Epithelial cell of prostate (primary cell): ENCODE measurements at places on chromosomes 12 and 14.

DNA sequence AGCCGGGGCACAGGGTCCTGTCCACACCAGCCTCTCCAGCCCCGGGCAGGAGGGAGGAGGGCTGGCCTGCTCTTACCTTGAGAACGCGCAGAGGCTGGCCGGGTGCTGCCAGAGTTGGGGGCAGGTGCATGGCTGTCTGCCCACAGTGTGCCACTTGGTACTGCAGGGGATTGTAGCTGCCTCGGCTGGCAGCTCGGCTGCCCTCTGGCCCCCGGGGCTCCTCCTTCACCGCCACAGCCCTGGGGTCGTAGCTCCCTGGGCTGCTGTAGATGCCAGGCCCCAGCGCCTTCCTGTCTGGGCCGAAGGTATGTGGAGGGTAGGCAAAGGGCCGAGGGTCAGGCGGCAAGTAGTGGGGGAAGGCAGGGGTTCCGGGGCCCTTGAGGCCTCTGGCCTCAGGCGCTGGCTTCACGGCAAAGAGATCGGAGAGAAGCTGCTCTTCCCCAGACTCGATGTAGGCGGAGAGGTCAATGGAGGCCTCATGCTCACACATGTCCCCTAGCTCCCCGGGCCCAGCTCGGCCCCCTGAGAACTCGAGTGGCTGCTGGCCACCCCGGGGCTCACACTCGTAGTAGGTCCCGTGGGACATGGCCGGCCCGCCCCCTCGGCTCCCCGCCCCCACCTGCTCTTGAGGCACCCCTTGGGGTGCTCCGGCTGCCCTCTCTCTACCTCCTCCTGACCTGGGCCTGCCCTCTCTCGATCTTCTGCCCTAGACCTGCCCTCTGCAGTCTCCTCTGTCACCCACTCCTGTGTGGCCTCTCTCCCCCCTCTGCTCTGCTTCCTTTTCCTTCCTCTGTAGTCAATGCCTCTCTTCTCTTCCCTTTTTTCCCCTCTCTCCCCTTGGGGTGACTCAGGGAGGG, at the start of gene CEBPE:
Gene CEBPE, minus strand, starts transcription at position 750 of the 857 bp plus-strand sequence. Its CDS starts 164 bp downstream, at position 586.
- DNase-seq, result no peak

GRCh38 chr14:91911474-91912032, 35.9 kb downstream of the FBLN5 start:
- DNase-seq, result peak; percentile 6

DNA sequence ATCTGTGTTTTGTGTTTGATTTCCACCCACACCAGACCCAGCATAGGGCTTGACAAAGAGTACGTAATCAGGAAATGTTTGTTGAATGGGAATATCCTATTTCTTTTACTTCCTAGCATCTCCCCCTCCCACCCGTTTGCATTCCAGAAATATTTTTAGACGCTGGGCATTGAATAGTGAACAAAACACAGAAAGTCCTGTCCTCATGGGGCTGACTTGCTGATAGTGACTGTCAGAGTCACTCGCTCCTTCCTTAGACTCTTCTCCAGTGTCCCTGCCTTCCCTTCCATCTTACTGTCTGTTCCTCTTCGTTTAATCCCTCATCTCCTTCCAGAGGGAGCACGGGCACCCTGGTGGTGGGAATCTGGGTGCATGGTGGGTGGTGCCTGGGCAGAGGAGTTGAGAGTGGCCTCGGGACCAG, 53.6 kb downstream of the SLC25A47 start:
- no peak for DNase-seq

GRCh38 chr12:84165998-84166571, 746.5 kb downstream of the SLC6A15 start:
- no peak for DNase-seq

DNA sequence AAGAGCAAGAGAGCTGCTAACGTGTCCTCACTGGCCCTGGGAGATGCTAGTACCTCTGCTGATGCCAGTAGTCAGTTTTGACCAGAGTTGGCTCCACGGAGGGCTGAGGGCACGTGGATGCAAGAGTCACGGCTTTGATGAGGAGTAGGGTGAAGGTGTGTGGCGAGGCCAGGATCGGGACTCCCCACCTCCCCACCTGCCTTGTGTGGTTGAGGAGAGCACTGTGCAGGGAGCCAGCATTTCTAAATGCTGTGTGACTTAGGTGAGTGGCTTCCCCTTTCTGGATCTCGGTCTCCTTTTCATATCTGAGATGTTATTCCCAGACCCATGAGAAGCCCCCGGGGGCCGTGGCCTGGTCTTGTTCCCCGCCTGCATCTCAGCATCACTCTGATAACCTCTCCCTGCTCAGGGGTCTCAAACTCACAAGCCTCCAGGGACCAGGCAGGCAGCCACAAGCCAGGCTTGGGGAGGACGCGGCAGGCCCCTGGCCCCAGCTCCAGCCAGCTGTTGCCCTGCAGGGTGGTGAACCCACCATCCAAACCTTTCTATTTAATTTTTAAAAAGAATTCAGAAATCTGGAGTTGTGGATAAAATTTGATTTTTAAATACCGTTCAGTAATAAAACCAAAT, 32.1 kb downstream of the MVK start:
- DNase-seq, result no peak

GRCh38 chr12:53577941-53578352, 48.2 kb downstream of the ATF7 start:
- DNase-seq, result no peak

- DNase-seq, result no peak
These were observed 90.7 kb downstream of the PLEKHA5 start for GRCh38 chr12:19220205-19220604.

- peak; percentile 65 for DNase-seq
These were observed 181.9 kb downstream of the PRKCH start for GRCh38 chr14:61503167-61503801.

GRCh38 chr14:72528059-72528862, 365.6 kb downstream of the DPF3 start:
- no peak for DNase-seq

- no peak for DNase-seq
These were observed at the start of gene SLCO1B3 for GRCh38 chr12:20810487-20810886. SLCO1B3 (plus strand) TSS chr12:20810705; CDS start chr12:20815739, 5,034 bp downstream.

DNA sequence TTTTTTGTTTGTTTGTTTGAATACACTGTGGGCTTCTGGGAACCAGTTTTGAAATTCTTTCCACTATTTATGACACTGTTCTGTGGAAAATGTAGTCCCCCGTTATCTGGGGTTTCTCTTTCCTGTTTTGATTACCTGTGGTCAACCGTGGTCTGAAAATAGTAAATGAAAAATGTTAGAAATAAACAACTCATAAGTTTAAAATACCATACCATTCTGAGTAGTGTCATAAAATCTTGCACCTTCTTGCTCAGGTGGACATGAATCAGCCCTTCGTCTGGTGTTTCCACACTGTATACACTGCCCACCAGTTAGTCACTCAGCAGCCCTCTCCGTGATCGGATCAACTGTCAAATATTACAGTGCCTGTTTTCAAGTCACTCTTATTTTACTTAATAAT, 5.1 kb upstream of the PAPOLA start:
- DNase-seq, result peak; percentile 57

- DNase-seq, result no peak
These were observed 7.0 kb downstream of the ETNK1 start for GRCh38 chr12:22631863-22632463.

GRCh38 chr12:26122061-26122680, 2.7 kb downstream of the BHLHE41 start:
- DNase-seq, result no peak

- no peak for DNase-seq
These were observed 60.1 kb downstream of the DERA start for GRCh38 chr12:15971211-15971610.

- no peak for DNase-seq
These were observed 1.8 kb upstream of the IPO4 start for GRCh38 chr14:24190416-24190815.

DNA sequence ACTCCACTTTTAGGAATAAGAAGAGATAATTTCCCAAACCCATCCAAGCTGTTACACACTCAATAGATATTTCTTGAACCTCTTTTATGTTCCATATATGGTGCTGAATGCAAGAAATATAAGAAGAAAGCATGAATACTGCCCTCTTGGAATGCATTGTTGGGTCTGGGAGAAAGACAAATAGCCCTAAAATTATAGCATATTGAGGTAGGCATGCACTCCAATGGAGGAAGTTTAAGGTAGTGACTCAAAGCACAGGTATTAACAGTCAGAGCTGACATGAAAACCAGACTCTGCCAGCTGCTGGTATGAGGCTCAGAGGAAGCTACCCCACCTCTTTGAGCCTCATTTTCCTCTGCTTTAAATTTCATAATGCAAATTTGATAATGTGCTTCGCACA, 261.3 kb upstream of the NOS1 start:
- peak; percentile 22 for DNase-seq

GRCh38 chr12:48901278-48901677, 24.0 kb downstream of the FKBP11 start:
- no peak for DNase-seq

DNA sequence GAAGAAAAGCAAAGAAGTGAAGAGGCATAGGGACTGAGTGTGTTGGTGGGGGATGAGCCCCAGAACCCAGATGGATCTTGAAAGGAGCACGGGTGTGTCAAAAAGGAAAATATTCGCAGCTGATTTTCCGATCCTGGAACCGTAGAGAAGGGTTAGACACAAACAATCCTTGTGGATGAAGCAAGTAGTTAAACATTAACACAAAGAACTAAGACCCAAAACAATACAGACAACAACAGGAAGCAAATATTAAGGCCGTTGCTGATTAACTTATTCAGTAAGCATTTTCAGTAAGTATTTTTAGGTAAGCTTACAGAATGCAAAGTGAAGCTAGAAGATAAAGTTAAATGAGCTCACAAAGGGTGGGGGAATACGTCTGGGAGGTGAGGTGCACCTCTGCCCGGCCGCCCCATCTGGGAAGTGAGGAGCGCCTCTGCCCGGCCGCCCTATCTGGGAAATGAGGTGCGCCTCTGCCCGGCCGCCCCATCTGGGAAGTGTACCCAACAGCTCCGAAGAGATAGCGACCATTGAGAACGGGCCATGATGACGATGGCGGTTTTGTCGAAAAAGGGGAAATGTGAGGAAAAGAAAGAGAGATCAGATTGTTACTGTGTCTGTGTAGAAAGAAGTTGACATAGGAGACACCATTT, 62.8 kb upstream of the PRB2 start:
- DNase-seq, result no peak

DNA sequence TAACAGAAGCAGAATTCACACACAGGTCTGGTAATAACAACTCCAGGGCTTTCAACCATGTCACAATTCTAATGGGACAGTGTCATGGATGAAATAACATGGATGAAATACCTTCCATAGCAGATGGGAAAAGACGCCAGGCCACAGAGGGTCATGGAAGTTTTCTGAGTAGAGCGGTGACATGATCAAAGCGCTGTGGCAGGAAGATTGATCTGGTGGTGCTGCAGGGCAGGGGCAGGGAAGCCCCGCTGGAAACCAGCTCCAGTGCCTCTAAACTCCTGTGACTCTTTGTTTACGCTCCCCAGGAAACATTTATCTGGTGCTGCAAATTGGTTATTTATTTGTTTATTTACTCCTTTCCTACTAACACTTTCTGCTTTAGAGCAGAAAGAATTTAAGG, 108.3 kb upstream of the HMGA2 start:
- DNase-seq, result no peak

DNA sequence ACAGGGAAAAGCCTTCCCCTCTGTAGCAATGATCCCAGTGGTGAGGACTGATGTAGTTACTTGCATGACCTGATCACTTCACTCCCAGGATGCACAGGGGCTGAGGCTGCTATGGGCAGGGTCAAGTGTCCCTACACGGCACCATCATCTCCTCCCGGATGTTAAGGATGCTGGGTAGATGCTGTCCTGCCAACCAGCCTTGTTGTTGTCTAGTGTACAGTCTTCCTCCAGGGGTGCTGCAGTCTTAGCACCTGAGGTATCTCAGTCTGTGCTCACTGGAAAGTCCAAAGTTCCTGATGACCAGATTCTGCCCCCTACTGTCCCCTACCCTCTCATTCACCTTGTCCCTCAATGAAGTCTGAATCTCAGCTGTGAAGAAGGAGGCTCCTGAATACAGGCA, 20.1 kb downstream of the CPM start:
- no peak for DNase-seq

GRCh38 chr14:42715316-42715715, 1108.6 kb downstream of the LRFN5 start:
- DNase-seq, result no peak

DNA sequence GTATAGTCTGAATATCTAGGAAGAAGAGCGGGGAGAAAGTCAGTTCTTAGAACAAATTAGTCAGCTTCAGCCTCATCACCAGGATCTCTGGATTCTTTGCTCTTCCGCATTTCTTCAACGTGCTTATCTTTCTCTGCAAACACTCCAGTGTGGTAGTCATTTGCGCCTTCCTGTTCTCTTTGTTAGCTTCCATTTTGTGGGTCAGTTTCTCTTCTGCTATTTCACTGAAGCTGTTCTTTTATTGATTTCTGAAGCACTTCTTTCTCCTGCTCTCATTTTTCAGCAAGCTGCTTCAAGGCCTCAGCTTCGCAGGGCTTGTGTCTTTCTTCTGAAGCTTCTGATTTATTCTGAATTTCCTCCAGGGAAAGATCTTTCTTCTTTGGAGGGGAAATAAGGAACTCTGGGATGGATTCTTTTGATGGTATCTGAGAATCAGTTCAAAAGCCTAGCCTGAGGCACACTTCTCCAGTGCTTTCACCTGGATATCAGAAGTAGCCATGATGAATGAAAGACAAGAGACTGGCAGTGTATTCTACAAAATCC, 13.5 kb downstream of the AMN1 start:
- no peak for DNase-seq

GRCh38 chr12:81759190-81760051, at the start of gene PPFIA2:
PPFIA2 (minus strand) TSS chr12:81759350.
- no peak for DNase-seq

- DNase-seq, result no peak
These were observed 280.5 kb downstream of the DPF3 start for GRCh38 chr14:72613231-72613974.

- DNase-seq, result no peak
These were observed 37.0 kb downstream of the FIGNL2 start for GRCh38 chr12:51811203-51812202.

GRCh38 chr14:21822109-21822508, 148.5 kb upstream of the OR4E1 start:
- DNase-seq, result no peak

- no peak for DNase-seq
These were observed 271.0 kb upstream of the RTL1 start for GRCh38 chr14:101174522-101174838.

- DNase-seq, result no peak
These were observed at the start of gene B4GALNT3 for GRCh38 chr12:459430-460258. B4GALNT3 (plus strand) TSS chr12:459939; CDS start chr12:460377, 438 bp downstream.

- no peak for DNase-seq
These were observed 25.1 kb upstream of the ATF7IP start for GRCh38 chr12:14340371-14340770.

- no peak for DNase-seq
These were observed 3.0 kb downstream of the NCOR2 start for GRCh38 chr12:124564232-124564958.

- DNase-seq, result no peak
These were observed 8.0 kb downstream of the YY1 start for GRCh38 chr14:100246809-100247428.
